ENCODE measurements at places on chromosomes 3 and 15.

DNA sequence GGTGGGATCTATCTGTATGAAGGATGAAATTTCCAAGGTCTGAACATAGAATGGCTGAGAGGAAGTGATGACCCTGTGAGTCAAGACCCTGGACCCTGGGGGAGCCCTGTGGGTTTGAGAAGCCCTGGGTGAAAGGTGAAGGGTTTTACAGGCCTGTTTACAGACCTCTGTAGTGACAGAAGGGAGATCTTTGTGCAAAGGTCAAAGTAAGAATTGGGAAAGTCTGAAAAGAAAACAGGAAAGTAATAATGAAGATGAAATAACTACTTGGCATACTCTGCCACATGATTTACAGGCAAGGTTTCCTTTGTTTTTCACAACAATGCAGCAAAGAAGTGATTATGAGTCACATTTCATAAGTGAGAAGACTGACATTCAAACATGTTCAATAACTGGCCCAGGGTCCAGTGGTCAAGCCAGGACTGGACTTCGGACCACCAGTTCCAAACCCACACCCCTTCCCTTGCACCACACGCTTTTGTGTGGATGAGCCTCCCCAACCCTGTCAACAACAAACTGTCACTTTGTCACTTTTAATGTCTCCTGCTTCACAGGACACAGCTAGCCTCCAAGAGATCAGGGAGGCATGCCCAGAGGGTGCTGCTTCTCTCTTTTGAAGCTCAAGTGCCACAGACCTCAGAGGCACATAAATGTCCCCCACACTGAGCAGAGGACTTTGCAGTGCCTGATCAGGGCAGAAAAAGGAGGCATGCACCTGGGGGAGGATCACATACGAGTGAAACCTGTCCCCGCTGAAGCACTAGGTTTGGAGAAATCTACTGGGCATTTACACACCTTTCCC, 21.5 kb downstream of the CD86 start:
- no peak for DNase-seq

- no peak for DNase-seq
Observed at GRCh38 chr3:57079474-57079831, 19.0 kb downstream of the SPATA12 start.

- DNase-seq: no peak
Observed at GRCh38 chr15:36954486-36954885, 145.9 kb downstream of the MEIS2 start.

DNA sequence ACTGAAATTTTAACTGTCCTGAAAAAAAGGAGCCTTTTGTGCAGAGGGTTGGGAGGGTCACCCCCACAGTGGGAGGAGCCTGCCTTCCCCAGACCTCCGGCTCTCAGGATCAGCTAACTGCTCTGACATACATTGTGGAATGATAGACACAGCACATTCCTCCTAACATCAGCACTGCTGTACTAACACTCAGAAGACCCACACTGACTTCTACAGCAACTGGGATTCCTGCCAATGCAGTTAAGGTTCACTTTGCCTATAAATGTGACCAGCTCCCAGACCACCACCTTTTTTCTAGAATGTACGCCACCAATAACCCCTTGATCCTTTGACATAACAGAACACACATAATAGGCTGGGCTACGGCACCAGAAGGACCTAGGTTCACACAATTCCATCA, 3.2 kb downstream of the CPEB1 start:
- DNase-seq: no peak

- no peak for DNase-seq
Observed at GRCh38 chr15:63609448-63609847, 12.3 kb downstream of the FBXL22 start.

DNA sequence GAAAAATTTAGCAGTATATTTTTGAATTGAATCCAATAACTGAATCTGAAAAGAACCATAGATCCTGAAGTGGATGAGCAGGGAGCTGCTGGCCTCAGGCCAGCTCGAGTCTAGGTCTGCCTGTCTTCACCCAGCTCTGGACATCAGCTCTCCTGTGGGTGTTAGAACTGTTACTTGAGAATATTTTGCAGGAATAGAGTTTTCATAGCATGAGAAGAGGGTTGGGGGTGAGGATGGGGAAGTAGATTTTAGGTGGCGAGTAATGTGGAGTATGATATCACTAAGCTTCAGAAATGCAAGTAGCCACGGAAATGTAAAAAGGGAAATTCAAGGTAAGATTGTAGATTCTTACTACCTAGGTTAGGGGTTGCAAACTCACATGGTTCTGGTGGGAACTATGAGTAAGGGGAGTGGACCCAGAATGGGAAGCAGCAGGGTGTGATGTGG, 6.2 kb downstream of the RAB8B start:
- DNase-seq: no peak

- DNase-seq: no peak
Observed at GRCh38 chr3:100982710-100983109, 10.5 kb downstream of the ABI3BP start.

DNA sequence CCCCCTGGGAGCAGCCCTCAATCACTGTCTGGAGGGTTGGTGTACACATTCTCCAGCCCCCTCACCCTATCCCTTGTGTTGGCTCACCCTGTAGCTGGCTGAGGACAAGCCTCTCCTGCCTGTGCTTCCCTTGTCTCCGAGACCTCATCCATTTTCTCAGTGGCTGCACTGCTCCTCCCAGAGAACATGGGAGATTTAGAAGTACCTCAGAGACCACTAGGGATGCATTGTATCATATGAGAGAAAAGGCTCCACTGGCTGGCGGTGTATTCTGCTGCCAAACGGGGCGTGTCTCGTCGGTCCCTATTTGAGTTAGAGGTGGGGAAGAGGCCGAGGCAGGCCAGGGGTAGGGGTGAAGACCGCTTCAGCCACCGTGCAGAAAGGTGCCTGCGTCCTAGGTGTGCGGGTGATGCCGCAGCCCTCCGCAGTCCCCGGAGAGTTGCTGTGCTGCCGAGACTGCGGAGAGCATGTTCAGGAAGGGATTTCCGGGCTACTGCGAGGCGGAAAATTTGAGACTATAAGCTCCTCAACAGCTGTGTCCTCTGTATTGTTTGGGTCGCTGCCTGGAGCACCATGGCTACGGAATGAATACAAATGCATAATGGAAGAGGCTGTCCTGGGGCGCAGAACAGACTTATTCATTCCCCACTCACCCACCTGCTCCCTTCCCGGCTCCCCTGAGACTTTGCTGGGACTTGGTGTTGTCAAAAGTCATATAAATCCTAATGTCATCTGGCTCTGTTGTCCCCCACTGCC, 43.8 kb downstream of the SPSB4 start:
- peak; percentile 81 for DNase-seq

DNA sequence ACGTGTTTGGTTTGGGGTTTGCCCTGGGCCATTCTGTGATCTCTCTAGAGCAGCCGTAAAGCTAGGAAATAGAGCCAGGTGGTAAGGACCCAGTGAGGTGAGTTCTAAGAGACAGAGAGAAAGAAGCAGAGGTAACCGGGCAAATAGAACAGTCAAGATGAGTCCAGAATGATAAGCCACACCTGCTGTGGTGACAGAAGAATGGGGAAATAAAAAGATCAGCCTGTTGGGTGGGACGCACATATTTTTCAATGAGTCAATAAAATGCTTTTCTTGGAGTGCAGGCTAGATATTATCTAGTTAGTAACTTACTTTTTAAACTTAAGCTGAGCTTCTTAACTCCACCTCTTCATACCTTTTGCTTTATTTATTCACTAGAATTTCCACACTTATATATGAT, 135.0 kb downstream of the NFKBIZ start:
- no peak for DNase-seq

DNA sequence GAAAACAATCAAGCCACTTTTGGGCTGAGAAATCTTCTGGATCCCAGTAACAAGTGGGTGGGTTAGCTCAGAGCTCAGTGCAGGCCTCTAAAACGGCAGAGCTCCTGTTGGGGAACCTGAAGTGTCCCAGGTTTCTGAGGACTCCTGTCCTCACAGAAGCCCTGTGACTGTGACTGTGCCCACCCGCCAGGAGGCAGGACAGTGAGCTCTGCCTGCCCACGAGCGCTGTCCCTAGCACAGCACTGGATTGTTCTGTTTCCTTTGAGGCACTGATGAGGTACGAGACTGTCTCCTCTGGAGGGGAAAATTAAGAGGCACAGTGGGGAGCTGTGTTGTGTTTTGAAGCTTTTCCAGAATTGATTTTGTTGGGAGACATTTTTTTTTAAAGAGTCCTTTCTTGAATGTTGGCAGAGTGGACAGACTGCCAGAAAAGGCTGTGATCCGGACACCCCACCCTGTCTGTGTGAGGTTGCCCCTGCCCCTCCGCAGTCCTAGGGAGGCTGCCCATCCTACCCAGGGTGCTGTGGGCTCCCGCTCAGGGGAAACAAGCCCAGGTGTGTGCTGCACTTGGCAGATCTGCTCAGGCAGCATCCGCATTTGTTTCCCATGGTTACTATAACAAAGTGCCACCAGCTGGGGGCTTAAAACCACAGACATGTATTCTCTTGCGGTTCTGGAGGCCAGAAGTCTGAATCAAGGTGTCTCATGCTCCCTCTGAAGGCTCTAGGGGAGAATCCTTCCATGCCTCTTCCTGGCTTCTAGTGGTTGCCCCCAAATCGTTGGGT, 66.6 kb upstream of the LARS2 start:
- no peak for DNase-seq

GRCh38 chr15:40767838-40768500, 1.8 kb upstream of the C15orf62 start:
- no peak for DNase-seq

GRCh38 chr3:72738752-72739530, 109.3 kb downstream of the SHQ1 start:
- no peak for DNase-seq

DNA sequence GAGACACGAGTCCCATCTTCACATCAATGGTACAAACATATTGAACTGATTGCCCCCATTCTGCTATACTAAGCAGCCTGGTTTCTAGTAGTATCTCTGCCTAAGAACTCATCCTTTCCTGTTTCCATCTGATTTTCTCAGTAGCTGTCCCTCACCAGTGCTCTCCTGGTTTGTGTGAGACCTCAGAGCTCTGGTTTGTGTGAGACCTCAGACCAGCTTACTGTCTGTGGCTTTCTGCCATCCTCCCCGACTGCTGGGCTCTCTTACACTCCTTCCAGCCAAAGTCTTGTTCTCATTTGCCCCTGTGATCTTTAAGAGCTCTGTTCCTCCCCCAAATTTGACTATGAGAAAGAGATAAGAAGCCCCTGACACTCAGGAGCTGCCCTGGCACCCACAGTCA, 41.1 kb upstream of the NEDD4 start:
- no peak for DNase-seq

DNA sequence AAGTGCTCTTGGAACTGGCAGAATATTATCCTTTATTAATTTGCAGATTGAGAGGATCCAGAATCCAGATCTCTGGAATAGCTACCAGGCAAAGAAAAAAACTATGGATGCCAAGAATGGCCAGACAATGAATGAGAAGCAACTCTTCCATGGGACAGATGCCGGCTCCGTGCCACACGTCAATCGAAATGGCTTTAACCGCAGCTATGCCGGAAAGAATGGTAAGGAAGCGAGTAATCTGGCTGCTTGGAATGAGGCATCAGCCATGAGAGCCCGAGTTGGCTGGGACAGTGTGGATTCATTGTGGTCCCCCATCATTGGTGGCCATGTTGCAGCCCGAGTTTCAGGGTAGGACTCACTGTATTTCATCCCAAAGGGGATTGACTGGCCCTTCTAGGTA, 47.1 kb downstream of the PARP14 start:
- no peak for DNase-seq

- no peak for DNase-seq
Observed at GRCh38 chr3:21466476-21466875, 284.5 kb downstream of the ZNF385D start.

DNA sequence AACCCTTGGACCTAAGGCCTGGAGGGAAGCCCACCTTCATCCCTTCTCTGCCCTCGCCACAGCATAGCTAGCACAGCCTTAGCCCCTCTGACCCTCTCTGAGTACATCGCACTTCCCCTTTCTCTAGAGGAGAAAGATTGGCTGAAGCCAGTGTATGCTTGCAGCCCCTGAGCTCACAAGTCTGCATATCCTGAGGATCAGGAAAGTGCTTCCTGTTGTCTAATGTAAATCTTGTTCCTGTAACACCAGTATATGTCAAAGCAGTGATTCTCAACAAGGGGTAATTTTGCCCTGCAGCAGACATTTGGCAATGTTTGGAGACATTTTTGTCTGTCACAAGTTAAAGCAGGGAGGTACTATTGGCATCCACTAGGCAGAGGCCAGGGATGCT, 2.2 kb upstream of the PRKCD start:
- no peak for DNase-seq

GRCh38 chr15:49120832-49121231, 34.6 kb downstream of the COPS2 start:
- DNase-seq: no peak

DNA sequence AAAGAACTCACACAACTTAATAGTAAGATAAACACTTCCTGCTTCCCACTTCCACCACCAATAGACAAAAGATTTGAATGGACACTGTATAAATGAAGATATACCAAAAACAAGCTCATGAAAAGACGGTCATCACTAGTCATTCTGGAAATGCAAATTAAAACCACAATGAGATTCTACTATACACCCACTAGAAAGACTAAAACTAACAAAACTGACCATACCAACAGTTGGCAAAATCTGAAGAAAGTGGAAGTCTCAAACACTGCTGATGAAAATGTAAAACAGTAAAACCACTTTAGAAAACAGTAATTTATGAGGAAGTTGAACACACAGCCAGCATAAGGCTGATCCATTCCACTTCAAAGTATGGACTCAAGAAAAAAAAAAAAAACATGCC, 35.6 kb upstream of the CD96 start:
- DNase-seq: no peak

GRCh38 chr3:147377412-147378367, 28.7 kb downstream of the ZIC4 start:
- no peak for DNase-seq

- DNase-seq: no peak
Observed at GRCh38 chr3:144744473-144744872, 772.9 kb downstream of the DIPK2A start.

- DNase-seq: no peak
Observed at GRCh38 chr15:92889390-92890107, 10.6 kb upstream of the CHD2 start.

DNA sequence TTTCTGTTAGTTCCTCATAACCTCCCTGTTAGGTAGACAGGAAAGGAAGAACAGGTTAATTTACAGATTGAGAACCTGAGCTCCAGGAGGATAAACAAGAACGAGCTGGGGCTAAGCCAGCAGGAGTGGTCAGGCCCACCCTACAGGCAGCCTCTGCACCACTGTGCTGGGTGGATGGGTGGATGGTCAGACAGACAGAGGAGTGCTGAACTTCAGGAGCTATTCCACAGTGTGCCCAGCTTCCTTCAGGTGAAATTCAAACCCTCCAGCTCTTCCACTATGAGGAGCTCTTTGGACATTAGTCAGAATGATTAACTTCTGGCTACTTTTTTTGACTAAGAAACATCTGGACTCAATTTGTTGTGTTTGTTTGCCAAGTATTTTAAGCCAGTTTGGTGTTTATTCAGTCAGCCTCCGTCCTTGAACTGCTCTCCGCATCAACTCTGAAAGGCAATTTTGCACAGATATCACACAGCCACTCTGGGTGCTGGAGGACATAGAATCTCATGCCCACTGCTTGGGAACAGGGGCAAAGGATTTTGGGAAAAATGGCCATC, 361.9 kb downstream of the CLSTN2 start:
- DNase-seq: no peak

Measured in NCI-H2107 (cell line).